ENCODE measurements at places on chromosomes 2 and 18.

- no peak for DNase-seq
These were observed 7.0 kb upstream of the STRN start for GRCh38 chr2:36973320-36973719.

GRCh38 chr2:84866122-84866521 is 14.8 kb downstream of the TRABD2A start:
- DNase-seq, result no peak

GRCh38 chr18:74918276-74918790 is 290.6 kb downstream of the PTGR3 start:
- DNase-seq, result no peak

GRCh38 chr18:79259218-79259617 is 136.5 kb upstream of the NFATC1 start:
- no peak for DNase-seq

- DNase-seq, result no peak
These were observed 89.4 kb upstream of the FHL2 start for GRCh38 chr2:105488285-105488684.

- DNase-seq, result no peak
These were observed 150.1 kb upstream of the CTAGE1 start for GRCh38 chr18:22567794-22568193.

- no peak for DNase-seq
These were observed 31.5 kb downstream of the CDCA7 start for GRCh38 chr2:173386021-173386737.

- DNase-seq, result peak; percentile 20
These were observed 2.8 kb upstream of the PUM2 start for GRCh38 chr2:20353241-20353992.

GRCh38 chr18:70659036-70659925 is 370.4 kb downstream of the SOCS6 start:
- DNase-seq, result no peak

DNA sequence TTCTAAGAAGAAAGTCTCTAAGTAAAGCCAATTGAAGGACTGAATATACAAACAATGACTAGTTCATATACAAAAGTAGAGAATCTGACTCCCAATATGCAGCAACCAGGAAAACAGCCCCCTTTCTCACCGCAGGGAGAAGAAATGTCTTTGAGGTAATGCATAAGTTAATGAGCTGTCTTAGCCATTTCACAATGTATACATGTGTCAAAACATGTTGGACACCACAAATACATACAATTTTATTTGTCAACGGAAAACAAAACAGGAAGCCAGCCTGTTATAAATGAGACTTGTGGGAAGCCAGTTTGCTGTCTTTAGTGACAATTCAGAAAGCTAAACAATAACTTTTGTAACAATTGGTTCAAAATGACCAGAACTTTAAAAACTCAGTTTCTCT is 389.2 kb downstream of the CBLN2 start:
- DNase-seq, result no peak

DNA sequence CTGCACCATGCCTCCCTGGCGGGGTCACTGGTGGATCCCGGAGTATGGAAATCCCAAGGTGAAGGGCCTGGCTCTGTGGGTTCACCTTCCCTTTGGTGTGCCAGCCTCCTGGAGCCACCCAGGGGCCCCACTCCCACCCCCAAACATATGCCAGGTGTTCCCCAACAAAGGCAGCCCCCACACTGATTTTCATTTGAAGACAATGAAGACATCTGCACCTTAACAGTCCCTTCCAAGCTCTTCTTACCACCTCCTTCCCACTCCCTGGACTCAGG is 11.7 kb downstream of the BIN1 start:
- DNase-seq, result no peak

DNA sequence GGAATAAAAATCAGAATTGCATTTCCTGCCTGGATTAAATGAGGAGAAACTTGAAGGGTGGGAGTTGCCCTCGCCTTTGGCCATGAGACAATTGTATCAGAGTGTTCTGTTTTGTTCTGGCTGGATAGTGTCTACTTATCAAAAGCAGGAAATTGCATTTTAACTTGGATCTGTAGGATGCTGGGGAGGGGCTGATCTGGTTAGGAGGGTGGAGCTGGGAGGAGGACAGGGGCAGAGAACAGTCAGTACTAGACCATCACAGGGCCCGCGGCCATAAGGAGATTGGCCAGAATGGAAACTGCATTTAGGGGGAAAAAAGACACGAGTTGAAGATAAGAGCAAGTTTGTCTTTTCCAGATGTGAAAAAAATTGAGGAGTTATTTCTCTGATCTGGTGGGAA is 199.1 kb upstream of the POU3F3 start:
- DNase-seq, result no peak

DNA sequence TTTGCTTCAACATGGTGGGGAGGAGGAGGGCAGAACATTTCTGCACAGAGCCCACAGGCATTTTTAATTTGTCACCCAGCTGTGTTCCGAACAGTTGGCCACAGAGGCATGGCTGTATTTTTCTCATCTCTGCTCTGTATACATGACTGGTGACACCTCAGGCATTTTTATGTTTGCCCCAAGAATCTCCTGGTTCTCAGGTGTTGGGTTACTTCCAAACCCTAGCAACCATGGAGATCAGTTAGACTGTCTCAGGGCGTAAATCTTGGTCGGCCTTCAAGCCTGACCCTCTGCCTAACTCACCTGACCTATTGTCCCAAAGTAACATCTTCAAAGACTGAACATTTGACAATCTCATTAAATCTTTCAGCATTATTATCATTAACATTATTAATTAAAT is 100.0 kb downstream of the ABCA12 start:
- no peak for DNase-seq

- no peak for DNase-seq
These were observed 226.1 kb upstream of the CCDC68 start for GRCh38 chr18:55185391-55185790.

DNA sequence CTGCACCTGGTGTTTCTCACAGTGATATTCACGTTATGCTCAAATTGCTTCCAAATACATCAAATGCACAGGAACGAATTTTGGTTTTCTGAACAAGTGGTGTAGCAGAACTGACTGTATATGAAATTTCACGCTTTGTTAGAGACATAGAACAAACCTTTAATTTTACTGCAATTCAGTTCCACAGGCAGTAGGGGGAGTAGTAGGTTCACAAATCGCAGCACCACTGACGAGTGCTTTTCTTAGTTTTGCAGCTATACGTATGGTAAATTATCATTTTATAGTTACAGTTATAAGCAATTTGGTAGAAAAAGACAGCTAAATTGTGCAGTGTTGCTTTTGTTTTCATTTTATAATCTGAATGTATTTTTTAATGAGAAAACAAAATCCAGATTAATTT is 113.3 kb downstream of the KIAA1328 start:
- no peak for DNase-seq

GRCh38 chr2:86281066-86281700 is 56.2 kb downstream of the REEP1 start:
- no peak for DNase-seq

DNA sequence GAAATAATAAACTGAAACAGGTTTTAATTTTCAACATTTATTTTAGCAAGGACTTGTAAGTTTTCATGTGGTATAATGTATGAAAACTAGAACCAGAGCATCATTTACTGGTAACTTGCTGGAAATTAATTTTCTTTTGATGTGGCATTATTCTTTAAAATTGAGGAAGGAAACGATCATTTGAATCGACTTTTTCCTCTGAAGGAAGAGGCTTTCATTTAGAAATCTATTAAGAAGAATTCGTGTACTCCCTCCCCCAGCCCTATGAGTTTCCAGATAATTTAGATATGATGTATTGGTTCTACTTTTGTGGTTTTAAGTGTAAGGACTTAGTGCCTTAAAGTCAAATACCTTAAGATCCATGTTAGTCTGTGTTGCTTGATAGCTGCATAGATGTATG is 2.5 kb downstream of the BABAM2 start:
- no peak for DNase-seq

GRCh38 chr2:128326346-128326745 is 7.7 kb upstream of the HS6ST1 start:
- no peak for DNase-seq
